NCI-H187 treated with DMSO at 0.1 percent for 48 hours (cell line): ENCODE measurements at places on chromosomes 11 and 22.

- no peak for DNase-seq
Measured at GRCh38 chr11:100625041-100625440, 62.0 kb upstream of the ARHGAP42 start.

- DNase-seq, result no peak
Measured at GRCh38 chr11:107740271-107740670, 28.4 kb upstream of the SLN start.

- no peak for DNase-seq
Measured at GRCh38 chr22:49488943-49489342, 338.7 kb downstream of the BRD1 start.

GRCh38 chr11:134045799-134046635, 22.9 kb upstream of the JAM3 start:
- DNase-seq, result peak; percentile 45
